ENCODE measurements at places on chromosomes 2 and 18. TPM values are rescaled to one million over a fixed set of nuclear protein-coding genes. Genes with fewer than 3 reads are reported as not detected.

DNA sequence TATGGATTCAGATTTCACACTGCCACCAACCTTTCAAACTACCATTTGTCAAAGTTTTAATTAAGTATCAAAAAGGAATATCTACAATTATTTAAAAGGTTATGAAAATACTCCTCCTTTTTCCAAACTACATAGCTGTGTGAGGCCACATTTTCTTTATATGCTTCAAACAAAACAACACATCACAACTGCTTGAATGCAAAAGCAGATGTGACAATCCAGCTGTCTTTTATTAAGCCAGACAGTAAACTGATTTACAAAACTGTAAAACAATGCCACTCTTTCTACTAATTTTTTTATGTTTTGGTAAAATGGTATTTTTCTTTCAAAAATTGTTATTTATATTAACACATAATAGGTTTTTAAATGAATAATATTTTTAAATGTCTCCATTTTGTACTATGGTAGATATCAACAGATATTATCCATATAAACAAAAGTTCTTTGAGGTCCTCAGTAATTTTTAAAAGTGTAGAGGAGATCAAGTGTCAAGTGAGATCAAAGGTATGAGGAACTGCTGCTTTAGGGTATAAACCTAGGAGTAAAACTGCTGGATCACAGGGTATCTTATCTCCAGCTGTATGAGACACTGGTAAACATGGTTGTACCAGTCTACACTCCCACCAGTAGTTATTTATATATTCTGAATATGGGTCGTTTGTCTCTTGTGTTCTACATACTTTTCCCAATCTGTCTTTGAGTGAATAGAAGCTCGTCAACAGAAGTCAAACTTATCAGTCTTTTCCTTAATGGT lies 68.8 kb upstream of the SERTAD2 start:
- H3K36me3 ChIP-seq, result no peaks in the 10 kb centered on the region
- no peaks in the 10 kb centered on the region for H3K27me3 ChIP-seq
- DNase-seq, result no peak
- no peak overlapping the region for H3K4me3 ChIP-seq

DNA sequence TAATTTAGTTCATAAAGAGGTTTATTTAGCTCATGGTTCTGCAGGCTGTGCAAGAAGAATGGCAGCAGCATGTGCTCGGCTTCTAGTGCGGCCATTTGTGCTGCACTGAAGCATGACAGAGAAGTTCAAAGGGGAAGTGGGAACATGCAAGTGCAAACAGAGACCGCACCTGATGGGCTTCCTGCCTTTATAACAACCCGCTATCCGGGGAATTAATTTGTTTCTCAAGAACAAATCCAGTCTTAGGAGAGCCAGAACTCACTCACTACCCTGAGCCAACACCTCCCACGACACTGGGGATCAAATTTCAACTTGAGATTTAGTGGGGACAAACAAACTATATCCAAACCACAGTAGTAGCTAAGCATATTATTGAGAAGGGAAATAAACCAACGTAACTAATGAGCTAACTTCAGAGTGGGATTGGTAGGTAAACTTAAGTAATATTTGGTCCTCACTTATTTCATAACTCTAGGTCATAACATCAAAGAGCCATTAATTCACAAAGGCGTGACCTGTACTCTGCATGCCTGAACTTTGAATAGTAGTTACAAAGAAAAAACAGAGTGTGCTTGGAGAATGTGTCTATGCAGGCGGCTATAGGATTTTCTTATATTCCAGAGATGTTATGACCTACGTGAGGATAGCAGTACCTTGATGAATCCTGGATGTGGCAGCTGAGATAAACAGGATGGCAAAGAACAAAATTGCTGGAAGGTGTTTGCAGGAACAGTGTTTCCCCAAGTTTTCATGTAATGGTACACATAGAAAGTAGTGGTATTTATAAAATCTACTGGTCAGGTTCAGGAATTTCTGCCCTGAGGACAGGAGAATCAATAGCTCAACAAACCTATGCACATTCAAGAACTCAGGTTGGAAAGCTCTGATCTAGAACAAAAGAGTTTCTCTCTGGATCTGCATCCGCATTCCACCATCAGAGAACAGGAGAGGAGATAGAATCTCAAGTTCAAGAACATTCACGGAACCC lies 845.9 kb upstream of the ID2 start:
- peaks cover 21% of the 10 kb centered on the region for H3K4me1 ChIP-seq
- DNase-seq, result no peak
- peaks cover 2% of the 10 kb centered on the region for H3K27me3 ChIP-seq
- no peak overlapping the region for H3K4me3 ChIP-seq
- H3K36me3 ChIP-seq, result peaks cover 28% of the 10 kb centered on the region

Gene PPM1G
- 193 TPM for total RNA-seq

GRCh38 chr18:75170916-75171315 lies 38.0 kb downstream of the PTGR3 start:
- no peaks in the 10 kb centered on the region for H3K36me3 ChIP-seq
- no peaks in the 10 kb centered on the region for H3K27me3 ChIP-seq
- no peak overlapping the region for H3K4me3 ChIP-seq
- H3K27ac ChIP-seq, result peak overlapping the region; percentile 87
- no peak for DNase-seq

- H3K27ac ChIP-seq, result peak overlapping the region; percentile 19
- no peaks in the 10 kb centered on the region for H3K27me3 ChIP-seq
- DNase-seq, result no peak
- H3K4me1 ChIP-seq, result peaks cover 69% of the 10 kb centered on the region
- H3K4me3 ChIP-seq, result no peak overlapping the region
Observed at GRCh38 chr2:207142461-207142860, 23.3 kb downstream of the KLF7 start.

- no peaks in the 10 kb centered on the region for H3K27me3 ChIP-seq
- DNase-seq, result no peak
- no peaks in the 10 kb centered on the region for H3K4me1 ChIP-seq
Observed at GRCh38 chr2:204625135-204625534, 79.9 kb downstream of the PARD3B start.

DNA sequence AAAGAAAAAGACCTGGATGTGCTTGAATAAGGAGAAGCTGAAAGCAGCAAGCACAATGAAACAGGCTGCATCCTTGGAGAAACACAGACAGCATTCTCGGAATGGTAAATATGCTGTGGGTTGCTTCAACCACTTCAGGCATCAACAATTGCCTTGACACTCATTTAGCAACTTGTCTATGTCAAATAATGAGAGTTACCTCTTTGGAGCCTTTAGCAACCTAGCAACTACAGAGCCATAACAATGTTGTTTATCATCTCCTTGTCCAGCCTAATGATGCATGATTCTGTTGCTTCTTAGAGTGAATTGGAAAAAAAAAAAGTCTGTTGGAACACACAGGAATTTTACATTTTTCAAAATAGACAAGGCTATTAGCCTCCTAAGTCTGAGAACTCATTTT lies 410.6 kb downstream of the PIK3C3 start:
- H3K27ac ChIP-seq, result no peak overlapping the region
- no peak for DNase-seq
- no peaks in the 10 kb centered on the region for H3K27me3 ChIP-seq

DNA sequence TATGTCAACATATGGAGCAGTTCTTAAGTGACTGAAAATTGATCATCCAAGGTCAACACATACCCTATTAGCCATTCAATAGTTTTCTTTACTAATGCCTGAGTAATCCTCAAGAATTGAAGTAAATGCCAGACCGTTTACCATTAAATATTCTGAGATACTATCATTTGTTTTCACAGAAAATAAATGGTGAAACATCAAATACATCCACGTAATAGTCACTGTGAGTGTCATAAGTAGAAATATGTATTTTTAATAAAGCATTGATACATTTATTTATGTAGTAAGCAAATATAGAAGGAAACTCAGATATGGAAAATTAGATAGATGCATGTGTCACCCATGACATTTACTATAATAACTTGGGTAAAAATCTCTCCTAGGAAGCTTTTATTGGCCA lies 927.8 kb upstream of the NRXN1 start:
- no peaks in the 10 kb centered on the region for H3K27me3 ChIP-seq
- no peak overlapping the region for H3K4me3 ChIP-seq
- no peaks in the 10 kb centered on the region for H3K36me3 ChIP-seq
- peaks cover 8% of the 10 kb centered on the region for H3K4me1 ChIP-seq

DNA sequence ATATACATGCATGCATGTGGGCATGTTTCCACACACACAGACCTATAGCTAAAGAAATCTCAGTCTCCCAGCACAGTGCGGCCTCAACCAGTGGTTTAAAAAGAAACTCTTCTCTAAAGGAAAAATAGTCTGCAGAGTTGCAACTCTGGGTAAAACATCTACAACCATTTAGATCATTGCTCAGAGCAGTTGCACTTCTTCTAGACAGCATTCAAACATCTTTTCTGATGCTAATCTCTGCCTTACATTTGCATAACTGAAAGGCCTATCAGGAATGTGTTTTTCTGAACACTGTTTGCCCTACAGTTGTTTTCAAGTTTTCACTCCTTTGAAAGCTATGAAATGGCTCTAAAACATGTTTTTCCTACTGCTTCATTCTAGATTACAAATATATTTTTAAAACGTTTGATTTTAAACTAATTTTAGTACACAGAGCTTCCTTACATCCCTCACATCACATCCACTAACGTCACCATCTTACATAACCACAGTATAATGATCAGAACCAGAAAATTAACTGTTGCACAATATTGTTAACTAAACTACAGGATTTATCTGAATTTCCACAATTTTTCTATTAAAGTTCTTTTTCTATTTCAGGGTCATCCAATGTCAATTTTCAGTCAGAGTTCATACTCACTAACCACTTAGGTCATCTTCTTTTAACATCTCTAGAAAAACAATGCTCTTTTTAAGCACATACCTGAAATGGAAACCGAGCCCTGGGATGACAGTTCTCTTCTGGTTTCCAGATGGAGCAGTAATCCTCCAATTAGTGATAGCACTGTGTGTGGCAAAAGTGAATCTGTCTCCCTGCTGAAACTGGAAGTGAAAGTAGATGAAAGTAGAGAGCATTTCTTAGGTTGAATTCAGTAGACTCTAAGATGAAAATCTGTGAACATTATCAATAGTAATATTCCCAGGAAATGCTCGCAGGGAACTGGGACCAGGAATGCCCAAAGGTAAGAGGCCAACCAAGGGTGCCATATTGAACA lies 501.6 kb upstream of the GCFC2 start:
- no peaks in the 10 kb centered on the region for H3K36me3 ChIP-seq
- DNase-seq, result no peak
- no peak overlapping the region for H3K4me3 ChIP-seq
- H3K27me3 ChIP-seq, result no peaks in the 10 kb centered on the region
- H3K4me1 ChIP-seq, result peaks cover 25% of the 10 kb centered on the region
